ENCODE measurements at places on chromosomes 2 and 18.

- DNase-seq: peak; percentile 80
Observed at GRCh38 chr18:76234676-76235060, 260.4 kb downstream of the ZNF516 start.

DNA sequence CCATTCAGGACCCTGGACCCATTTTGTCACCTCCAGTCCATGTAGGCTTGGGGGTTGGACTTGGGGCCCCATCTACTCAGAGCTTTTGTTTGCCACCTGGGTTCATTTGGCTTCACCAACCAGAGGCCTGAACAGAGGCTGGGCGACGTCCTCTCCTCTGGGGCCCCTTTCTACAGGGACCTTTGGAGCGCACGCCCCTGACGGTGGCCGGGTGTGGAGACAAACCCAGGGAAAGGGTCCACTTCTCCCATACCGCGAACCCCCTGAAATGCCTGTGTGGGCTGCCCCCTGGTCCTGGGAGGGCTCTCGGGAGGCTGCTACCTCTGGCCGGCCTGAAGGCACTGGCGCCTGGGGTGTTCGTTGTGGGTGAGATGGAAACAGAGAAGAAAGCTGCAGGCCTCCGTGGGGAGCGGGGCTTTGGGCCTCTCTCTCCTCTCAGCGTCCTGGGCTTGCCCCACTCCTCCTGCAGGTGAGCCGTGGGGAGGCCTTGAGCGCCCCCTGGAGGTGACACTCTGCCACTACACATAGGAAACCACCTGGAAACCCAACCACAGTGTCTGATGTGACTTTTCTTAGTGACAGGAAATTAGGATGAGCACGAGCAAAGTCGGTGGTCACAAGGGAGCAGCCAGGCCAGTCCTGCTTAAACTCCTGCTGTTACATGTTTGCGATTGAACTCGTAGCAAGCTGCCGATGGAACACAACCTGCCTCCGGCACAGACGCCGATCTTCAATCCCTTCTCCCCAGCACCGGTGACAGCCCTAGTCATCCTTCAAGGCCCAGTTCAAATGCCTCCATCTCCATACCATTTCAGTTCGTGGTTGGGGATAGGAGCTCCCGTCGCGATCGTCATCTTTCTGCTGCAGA, 12.0 kb upstream of the NTSR2 start:
- no peak for DNase-seq

GRCh38 chr2:212088353-212088752, 450.2 kb downstream of the ERBB4 start:
- DNase-seq: no peak

DNA sequence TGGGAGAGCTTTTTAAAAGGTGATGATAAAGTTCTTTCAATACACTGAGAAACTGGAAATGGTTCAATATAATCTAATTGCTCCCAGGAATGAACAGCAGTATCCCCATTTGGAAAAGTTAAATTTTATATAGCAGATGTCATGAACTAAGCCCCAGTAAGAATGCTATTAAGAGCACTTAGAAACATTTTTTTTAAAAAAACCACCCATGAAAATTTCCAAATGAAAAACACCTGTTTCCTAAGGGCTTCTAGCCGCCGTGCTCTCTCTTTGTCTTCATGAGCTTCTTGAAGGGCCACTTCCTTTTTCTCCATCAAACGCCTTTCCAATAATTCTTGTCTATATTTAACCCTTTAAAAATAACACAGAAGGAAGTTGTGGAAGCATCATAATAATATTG, 77.0 kb downstream of the UPP2 start:
- no peak for DNase-seq

DNA sequence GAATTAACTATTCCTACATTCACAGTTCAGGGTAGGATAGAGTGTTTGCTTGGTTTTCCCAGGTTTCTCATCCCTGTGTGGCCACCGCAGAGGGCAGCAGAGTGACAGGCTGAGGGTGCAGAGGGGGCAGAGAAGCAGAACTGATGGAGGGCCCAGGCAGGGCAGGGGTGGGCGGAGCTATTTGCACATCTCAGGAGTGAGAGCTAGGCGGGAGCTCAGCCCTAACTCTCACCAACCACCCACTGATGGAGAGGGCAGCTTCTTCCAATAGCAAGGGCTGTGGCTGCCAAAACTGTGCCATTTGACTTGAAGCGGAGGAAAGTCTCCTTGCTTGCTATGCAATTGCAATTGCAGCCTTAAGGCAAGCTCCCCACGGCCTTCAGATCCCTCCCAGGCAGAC, 12.0 kb upstream of the DARS1 start:
- no peak for DNase-seq
